Sigmoid colon (tissue), 7 donors: ENCODE measurements at places on chromosomes 2 and 18. TPM values are rescaled to one million over a fixed set of nuclear protein-coding genes. Genes with fewer than 3 reads are reported as not detected.

DNA sequence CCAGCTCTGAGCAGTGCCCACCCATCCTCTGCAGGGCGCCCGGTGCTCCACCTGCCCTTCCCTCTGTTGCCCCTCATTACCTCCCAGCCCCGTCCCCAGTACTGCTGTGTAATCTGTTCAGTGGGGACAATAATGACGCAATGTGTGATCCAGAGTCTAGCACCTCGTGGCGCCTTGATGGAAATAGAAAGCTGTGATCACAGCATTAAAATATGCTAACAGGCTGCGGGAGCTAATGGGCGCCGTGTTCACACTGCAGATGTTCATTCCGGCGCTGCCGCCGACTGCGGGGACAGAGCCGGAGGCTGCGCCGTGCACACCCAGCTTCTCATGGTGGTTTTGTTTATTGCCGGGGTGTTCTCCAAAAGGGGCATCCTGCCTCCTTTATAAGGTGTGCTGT is 235.2 kb downstream of the LDLRAD4 start:
- H3K4me1 ChIP-seq = no peaks in the 10 kb centered on the region
- H3K27ac ChIP-seq = no peak overlapping the region
- H3K27me3 ChIP-seq = no peaks in the 10 kb centered on the region
- no peaks in the 10 kb centered on the region for H3K36me3 ChIP-seq
- no peak overlapping the region for H3K4me3 ChIP-seq
- DNase-seq = peak; percentile 28

- no peak for DNase-seq
- H3K27ac ChIP-seq = no peak overlapping the region
- no peaks in the 10 kb centered on the region for H3K36me3 ChIP-seq
- H3K27me3 ChIP-seq = no peaks in the 10 kb centered on the region
- no peak overlapping the region for H3K4me3 ChIP-seq
These were observed 28.5 kb upstream of the TMBIM1 start for GRCh38 chr2:218320704-218321336.

Gene GALNT13
- 1.8 TPM for total RNA-seq

GRCh38 chr2:1995987-1996386 is 251.7 kb upstream of the PXDN start:
- H3K27me3 ChIP-seq = no peaks in the 10 kb centered on the region
- no peaks in the 10 kb centered on the region for H3K4me1 ChIP-seq
- no peak for DNase-seq
- H3K36me3 ChIP-seq = no peaks in the 10 kb centered on the region

GRCh38 chr2:183284606-183285005 is 160.4 kb downstream of the NUP35 start:
- no peaks in the 10 kb centered on the region for H3K4me1 ChIP-seq
- no peak overlapping the region for H3K27ac ChIP-seq
- no peak for DNase-seq
- no peaks in the 10 kb centered on the region for H3K36me3 ChIP-seq

DNA sequence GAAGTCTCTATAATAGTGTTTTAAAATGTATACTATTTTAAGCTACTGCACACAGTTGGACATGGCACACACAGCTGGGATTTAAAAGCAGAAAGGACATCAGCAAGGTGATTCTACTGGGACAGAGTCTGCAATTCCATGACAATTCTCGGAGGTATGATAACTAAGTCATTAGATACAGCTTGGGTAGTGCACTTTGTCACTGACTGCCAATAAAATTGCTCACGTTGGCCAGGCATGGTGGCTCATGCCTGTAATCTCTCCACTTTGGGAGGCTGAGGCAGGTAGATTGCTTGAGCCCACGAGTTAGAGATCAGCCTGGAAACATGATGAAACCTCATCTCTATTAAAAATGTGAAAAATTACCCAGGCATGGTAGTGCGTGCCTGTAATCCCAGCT is 134.1 kb upstream of the SATB2 start:
- no peaks in the 10 kb centered on the region for H3K36me3 ChIP-seq
- DNase-seq = no peak
- H3K27ac ChIP-seq = no peak overlapping the region
- H3K4me3 ChIP-seq = no peak overlapping the region
- no peaks in the 10 kb centered on the region for H3K4me1 ChIP-seq

Gene CRYBA2
- total RNA-seq = not detected

DNA sequence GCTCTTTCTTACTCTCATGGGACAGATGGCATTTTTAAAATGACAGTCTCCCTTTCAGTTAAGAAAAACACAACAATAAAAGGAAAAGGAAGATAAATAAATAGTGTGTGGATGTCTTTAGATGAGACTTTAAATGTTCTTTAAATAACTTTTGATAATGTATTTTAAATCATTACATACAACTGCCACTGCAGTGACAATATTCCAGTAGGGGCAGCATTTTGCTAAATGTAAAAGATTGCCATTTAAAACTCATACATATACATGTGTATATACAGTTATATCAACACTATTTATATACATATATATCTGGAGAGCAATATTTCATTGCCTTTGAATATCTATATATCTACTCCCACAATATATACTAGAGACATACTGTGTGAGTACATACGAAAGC is 90.7 kb downstream of the INO80D start:
- H3K36me3 ChIP-seq = no peaks in the 10 kb centered on the region
- DNase-seq = no peak
- H3K27ac ChIP-seq = no peak overlapping the region
- H3K27me3 ChIP-seq = no peaks in the 10 kb centered on the region
- no peak overlapping the region for H3K4me3 ChIP-seq

Gene ACADL
- 4.7 TPM for total RNA-seq

Gene SLC9A4
- not detected for total RNA-seq

GRCh38 chr2:20862850-20863249 is 39.9 kb upstream of the LDAH start:
- no peaks in the 10 kb centered on the region for H3K27me3 ChIP-seq
- no peak overlapping the region for H3K27ac ChIP-seq
- no peak overlapping the region for H3K4me3 ChIP-seq

DNA sequence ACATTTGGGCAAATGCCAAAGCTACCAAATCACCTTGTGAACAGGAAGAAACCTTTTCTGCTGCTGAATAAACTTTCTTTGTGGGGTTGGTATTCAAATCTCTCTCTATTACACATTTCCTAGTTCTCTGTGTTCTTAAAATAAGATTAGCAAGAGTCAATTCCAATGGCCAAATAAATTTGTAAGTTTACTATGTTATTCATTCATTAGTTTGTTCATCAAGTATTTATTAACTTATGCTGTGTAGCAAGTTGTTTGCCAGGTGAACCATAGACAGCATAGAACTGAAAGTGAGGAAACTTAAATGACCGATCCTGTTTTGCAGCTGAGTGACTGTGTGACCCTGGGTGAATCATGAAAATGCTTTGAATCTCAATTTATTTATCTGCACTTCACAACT is 37.7 kb upstream of the FSHR start:
- H3K36me3 ChIP-seq = no peaks in the 10 kb centered on the region
- no peak overlapping the region for H3K27ac ChIP-seq
- DNase-seq = no peak
- H3K4me1 ChIP-seq = no peaks in the 10 kb centered on the region
- no peaks in the 10 kb centered on the region for H3K27me3 ChIP-seq

GRCh38 chr18:48676346-48676745 is 137.5 kb downstream of the CTIF start:
- H3K27me3 ChIP-seq = no peaks in the 10 kb centered on the region
- no peaks in the 10 kb centered on the region for H3K36me3 ChIP-seq
- no peak overlapping the region for H3K4me3 ChIP-seq
- no peak overlapping the region for H3K27ac ChIP-seq
- peak; percentile 60 for DNase-seq

DNA sequence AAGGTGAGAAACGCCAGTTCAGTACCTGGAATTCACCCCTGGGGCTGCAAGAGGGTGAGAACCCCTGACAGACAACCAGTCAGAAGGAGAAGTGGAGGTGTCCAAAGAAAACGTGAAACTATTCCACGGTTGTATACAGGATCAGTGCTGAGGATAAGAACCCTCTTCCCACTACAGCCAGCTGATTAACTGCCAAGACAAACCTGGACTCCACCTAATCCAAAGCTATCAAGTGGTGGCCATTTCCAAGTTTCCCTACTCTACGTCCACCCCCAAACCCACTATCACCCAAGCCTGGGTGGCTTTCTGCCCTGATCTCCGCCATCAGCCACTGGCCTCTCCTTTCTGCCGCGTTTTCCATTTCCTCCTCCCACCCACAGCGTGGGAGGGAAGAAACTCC is 312.3 kb upstream of the ID2 start:
- H3K36me3 ChIP-seq = no peaks in the 10 kb centered on the region
- H3K4me1 ChIP-seq = no peaks in the 10 kb centered on the region
- DNase-seq = no peak

- no peaks in the 10 kb centered on the region for H3K27me3 ChIP-seq
- no peak for DNase-seq
- H3K27ac ChIP-seq = no peak overlapping the region
- H3K36me3 ChIP-seq = no peaks in the 10 kb centered on the region
These were observed 38.7 kb downstream of the STK39 start for GRCh38 chr2:168208652-168209051.

- H3K36me3 ChIP-seq = no peaks in the 10 kb centered on the region
- no peaks in the 10 kb centered on the region for H3K4me1 ChIP-seq
- no peak overlapping the region for H3K27ac ChIP-seq
These were observed 48.5 kb upstream of the CTDP1 start for GRCh38 chr18:79631096-79631507.

DNA sequence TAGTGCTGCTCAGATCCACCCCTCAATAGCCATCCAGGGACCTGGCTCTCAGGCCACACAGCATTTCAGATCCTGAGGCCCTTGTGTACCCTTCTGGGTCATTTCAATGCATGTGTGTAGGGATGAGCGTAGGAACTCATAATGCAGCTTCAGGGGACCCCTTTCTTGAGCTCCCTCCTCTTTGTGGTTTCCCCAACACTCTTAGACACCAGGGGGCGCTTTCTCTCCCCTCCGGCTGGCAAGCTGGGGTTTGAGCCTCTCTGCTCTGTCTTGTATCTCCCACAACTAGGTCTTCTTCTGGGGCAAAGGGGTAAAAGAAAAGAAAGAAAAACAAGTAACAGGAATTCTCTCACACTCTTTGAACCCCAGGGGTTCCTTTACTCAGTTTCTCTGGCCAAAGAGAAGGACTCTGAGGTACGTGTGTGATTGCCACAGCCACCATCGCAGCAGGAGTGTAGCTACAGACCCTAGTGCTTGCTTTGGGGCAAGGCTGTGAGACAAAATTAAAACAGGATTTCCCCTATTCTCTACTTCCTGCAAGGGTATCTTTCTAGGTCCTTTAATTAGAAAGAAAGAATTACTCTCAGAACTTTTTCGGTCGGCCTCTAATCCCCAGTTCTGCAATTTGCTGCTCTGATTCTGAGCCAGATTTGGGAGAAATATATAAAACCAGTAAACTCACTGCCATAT is 38.0 kb downstream of the CABYR start:
- H3K27ac ChIP-seq = no peak overlapping the region
- no peaks in the 10 kb centered on the region for H3K4me1 ChIP-seq
- no peaks in the 10 kb centered on the region for H3K27me3 ChIP-seq
- DNase-seq = peak; percentile 83

GRCh38 chr2:136156411-136156810 is 38.5 kb upstream of the CXCR4 start:
- no peaks in the 10 kb centered on the region for H3K36me3 ChIP-seq
- no peak overlapping the region for H3K4me3 ChIP-seq
- H3K27me3 ChIP-seq = no peaks in the 10 kb centered on the region
- DNase-seq = no peak

GRCh38 chr2:158931572-158931971 is 36.9 kb upstream of the TANC1 start:
- H3K4me3 ChIP-seq = no peak overlapping the region
- H3K4me1 ChIP-seq = no peaks in the 10 kb centered on the region
- no peaks in the 10 kb centered on the region for H3K36me3 ChIP-seq
- no peak overlapping the region for H3K27ac ChIP-seq

Gene MGAT5
- total RNA-seq = 31.1 TPM

Gene KIAA2012
- total RNA-seq = 0.83 TPM

Gene PLCD4
- 35.9 TPM for total RNA-seq

Gene TXNDC2
- not detected for total RNA-seq

DNA sequence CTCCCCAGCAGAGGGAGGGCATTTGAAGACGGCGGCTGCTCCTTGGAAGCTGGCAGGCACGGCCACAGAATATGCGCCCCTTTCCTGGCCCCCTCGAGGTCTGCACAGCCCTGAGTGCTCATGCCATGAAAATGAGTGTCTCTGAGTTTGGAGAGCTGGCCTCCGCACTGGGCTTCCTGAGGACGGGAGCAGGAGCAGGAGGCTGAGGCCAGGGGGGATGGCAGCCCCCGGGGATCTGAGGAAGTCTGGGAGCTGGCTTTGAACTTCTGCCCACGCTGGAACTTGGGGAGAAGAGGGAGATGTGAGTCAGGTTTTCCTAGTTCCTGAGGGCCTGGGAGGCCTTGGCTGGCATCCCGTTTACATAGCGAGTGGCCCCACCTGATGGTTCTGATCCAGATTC is 47.0 kb downstream of the RRM2 start:
- H3K4me3 ChIP-seq = no peak overlapping the region
- no peaks in the 10 kb centered on the region for H3K27me3 ChIP-seq

DNA sequence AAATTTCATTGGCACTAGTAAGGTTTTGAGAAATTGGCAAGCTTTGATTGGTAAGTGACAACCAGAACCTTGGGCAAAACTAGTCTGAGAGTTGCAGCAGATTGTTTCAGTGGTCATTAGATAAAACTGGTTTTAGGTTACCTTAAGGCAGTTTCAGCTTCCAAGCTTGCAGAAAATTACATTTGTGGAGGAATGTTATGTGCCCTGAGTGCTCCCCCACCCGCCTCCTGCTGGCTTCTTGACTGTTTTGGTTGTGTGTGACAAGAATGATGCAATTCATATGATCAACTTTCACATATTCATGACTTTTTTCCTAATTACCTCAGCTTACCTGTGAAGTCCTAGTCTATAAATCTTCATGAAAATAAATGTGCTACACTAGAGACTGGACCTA is 599.5 kb upstream of the ZNF804A start:
- no peak overlapping the region for H3K27ac ChIP-seq
- no peak for DNase-seq
- H3K36me3 ChIP-seq = no peaks in the 10 kb centered on the region
- H3K4me1 ChIP-seq = peaks cover 20% of the 10 kb centered on the region
- no peaks in the 10 kb centered on the region for H3K27me3 ChIP-seq

Gene MCFD2
- 50.1 TPM for total RNA-seq

DNA sequence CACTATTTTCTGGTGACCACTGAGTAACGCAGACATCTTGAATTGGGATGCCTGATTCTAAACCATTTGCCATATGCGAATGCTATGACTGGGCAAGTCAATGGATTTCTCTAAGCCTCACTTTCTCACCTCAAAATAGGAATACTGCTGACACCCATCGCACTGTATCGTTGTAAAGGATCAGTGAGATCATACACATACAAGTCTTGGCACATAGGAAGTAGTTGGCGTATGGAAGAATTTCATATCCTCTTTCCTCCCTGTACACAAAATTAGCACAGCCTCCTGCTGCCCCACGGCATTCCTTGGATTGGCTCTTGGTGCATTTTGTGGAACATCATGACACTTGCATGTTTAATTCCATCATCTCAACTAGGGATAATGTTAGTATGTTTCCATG is 366.9 kb downstream of the CMPK2 start:
- no peaks in the 10 kb centered on the region for H3K36me3 ChIP-seq
- H3K4me1 ChIP-seq = no peaks in the 10 kb centered on the region
- no peak overlapping the region for H3K27ac ChIP-seq
- no peak overlapping the region for H3K4me3 ChIP-seq

- no peak overlapping the region for H3K27ac ChIP-seq
- no peaks in the 10 kb centered on the region for H3K36me3 ChIP-seq
- H3K4me3 ChIP-seq = no peak overlapping the region
- H3K4me1 ChIP-seq = no peaks in the 10 kb centered on the region
These were observed 69.6 kb upstream of the COL5A2 start for GRCh38 chr2:189249171-189249570.

- H3K4me1 ChIP-seq = no peaks in the 10 kb centered on the region
- no peak for DNase-seq
- H3K4me3 ChIP-seq = no peak overlapping the region
- H3K36me3 ChIP-seq = no peaks in the 10 kb centered on the region
- no peak overlapping the region for H3K27ac ChIP-seq
These were observed 395.4 kb upstream of the ATP5MC3 start for GRCh38 chr2:175576875-175577274.
